Stimulated activated naive CD4-positive, alpha-beta T cell (primary cell): ENCODE measurements at places on chromosomes 11 and 22.

DNA sequence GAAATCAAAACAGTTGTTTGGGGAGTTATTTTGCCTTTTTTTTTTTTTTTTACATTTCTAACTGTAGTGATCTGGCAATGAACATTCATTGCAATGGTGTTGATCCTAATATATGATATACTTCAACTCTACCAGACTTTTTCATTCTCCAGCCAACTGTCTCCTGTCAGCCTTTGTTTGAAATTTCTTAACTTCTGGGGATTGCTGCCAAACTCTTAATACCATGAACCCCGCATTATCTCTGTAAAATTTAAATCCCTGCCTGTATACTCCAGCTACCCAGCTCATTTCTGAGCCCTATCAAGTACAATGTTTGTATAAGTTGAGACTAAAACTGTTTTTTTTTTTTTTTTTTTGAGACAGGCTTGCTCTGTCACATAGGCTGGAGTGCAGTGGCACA is 280.7 kb downstream of the TTC28 start:
- DNase-seq: no peak

DNA sequence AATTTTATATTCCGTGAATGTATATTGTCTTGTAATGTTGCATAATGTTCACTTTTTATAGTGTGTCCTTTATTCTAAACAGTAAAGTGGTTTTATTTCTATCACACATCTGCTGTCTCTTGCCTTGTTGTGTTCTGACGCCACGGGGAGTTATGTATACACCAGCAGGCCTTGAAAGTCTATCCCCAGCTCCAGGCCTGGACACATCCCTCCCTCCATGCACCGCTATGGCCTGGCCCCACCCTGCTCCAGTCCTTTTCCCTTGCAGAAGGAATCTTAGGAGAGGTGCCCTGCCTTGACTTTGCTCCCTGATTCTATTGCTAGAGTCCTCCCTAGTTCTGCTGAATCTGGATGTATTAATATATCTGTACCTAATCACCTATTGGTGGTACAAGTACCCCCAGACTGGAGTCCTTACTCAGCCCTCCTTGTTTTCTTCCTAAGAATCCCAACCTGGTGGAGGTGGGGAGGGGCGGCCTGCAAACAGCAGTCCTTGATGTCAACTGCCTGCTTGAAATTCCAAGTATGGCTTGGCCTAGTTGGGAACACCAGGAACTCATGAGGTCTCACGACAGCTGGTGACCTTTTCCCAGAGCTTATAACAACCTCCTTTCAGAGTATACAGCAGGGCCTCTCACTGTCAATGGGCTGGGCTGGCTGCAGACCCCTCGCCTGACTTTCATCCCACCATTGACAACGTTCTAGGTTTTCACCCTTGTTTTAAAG is 61.6 kb downstream of the TIMP3 start:
- DNase-seq: no peak

GRCh38 chr11:68509066-68509465 is 48.5 kb downstream of the PPP6R3 start:
- no peak for DNase-seq

DNA sequence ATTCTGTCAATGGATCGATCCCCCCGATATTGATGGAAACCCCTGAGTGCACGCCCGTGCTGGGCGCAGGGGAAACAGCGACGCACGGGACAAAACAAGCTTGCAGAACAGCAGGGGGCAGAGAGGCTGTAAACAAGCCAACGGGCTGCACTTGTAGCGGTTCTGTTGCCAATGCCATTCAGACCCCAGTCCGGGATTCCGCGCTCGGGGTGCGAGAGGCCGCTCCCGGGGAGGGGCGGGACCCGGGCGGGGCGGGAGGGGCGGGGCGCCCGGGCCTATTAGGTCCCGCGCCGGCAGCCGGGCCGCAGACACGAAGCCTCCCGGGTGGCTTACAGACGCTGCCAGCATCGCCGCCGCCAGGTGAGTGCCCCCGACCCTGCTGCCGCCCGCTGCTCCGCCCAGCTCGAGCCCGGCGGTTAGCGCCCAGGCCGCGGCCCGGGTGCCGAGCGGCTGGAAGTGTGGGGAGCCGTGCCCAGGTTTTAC is at the start of gene BIK:
TSS of gene BIK (plus strand) at position 307 of the 483 bp plus-strand sequence. CDS start 13,273 bp downstream, outside the sequence.
- peak; percentile 58 for DNase-seq

DNA sequence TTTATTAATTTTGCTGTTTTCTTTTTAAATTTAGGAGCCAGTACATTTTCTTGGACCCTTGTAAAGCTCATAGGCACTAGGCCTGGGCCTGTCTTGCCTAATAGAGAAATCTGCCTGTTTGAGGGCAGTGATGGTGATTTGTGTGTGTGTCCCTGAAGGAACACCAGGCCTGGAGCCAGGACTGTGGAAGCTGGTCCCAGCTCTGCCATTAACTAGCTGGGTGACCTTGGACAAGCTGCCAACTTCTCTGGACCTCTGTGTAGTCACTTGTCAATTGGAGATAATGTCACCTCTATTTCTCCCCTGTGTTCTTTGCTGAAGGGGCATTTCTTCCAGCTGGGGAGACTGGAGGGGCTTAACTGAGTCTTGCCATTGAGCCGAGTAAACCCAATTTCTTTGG is 16.0 kb upstream of the FTH1 start:
- DNase-seq: no peak

DNA sequence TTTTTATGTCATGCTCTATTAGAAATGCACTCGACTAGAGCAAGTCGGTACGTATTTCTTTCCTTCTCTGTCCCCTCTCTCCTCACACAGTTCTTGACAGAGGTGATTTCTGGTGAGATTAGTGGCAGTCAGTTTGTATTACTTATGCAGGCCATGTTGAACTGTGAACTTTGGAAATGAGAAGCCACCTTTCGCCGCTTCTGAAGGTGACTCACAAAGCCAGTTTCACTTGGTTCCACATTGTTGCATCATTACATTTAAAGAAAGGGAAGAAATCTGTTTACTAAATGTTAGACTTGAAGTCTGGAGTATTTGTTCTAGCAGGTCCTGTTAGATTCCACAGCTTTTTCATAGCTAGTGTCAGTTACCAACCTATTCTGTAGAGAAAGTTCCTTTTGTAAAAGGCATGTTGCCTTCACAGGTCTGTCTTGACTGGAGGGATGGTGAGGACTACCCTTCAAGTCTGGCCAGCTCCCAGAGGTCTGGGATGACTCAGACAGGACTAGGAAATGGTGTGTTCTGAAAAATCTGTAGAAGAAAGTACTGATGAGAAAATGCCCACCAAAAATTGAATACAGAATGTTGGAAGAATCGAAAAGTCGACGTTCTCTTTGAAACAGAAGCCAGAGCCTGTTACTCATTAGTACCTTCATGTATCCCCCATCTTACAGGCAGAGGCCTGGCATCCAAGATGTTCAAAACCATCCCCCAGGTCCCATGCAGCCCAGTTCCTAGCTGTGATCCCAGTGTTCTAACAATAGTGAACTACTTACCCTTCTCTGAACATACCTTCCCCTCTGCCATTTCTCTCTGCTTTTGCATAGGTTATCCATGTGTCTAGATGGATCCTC is 181.4 kb downstream of the DBX1 start:
- no peak for DNase-seq

DNA sequence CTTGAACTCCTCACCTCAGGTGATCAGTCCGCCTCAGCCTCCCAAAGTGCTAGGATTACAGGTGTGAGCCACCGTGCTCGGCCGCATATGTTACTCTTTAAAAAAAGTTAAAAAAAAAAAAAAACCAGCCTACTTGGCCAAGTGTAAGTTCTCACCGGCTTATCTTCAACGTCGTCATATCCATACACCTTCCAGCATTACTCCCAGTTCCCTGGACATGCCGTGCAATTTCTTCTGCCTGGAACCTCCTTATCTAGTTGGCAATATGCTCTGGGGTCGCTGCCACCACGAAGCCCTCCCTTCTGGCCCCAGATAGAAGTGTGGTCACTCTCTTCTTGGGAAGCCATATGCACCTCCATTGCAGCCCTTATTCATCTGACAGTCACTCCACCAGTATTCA is 36.3 kb upstream of the CBX7 start:
- no peak for DNase-seq

DNA sequence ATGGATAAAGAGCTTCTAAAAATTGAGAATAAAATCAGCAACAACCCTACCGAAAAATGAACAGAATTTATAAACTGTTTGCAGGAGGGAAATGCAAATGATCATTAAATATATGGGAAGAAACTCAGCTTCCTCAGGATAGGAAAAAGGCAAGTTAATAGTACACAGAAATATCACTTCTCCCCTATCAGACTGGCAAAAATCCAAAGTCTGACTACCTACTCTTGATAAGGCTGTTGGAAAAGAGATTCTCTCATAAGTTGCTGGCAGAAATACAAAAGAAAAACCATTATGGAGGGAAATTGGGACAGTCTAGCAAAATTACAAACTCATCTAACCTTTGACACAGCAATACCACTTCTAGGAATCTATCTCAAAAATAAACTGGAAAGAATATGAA is 100.9 kb upstream of the LDLRAD3 start:
- DNase-seq: no peak

GRCh38 chr22:24707470-24707801 is 67.1 kb downstream of the PIWIL3 start:
- DNase-seq: no peak

- DNase-seq: no peak
These were observed 98.1 kb downstream of the SIK3 start for GRCh38 chr11:117000014-117000737.

- DNase-seq: no peak
These were observed 14.4 kb downstream of the ETS1 start for GRCh38 chr11:128572965-128573364.

GRCh38 chr11:92131289-92131865 is 93.2 kb upstream of the FAT3 start:
- no peak for DNase-seq

DNA sequence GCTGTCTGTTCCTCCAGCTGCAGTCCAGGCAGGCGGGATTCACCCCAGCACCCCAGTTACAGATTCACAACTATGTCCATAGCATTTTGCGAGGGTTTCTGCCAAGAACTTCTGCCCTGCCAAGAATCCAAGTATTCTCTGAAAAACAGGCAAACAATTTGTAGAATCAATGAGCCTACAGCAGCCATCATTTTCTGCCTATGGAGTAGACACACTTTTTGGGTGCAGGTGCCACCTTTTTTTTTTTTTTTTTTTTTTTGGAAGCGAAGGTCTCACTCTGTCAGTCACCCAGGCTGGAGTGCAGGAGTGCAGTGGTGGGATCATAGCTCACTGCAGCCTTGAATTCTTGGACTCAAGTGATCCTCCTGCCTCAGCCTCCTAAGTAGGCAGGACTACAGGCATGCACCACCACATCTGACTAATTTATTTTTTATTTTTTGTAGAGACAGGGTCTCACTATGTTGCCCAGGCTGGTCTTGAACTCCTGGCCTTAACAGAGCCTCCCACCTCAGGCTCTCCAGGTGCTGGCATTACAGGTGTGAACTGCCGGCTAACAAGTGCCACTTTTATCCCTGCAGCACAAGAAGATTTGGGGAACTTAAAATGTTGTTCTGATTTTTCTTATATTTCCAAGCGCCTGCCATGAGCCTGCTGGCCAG is 195.1 kb downstream of the SNX19 start:
- no peak for DNase-seq

- DNase-seq: no peak
These were observed 44.2 kb upstream of the POU2AF1 start for GRCh38 chr11:111423250-111423615.

DNA sequence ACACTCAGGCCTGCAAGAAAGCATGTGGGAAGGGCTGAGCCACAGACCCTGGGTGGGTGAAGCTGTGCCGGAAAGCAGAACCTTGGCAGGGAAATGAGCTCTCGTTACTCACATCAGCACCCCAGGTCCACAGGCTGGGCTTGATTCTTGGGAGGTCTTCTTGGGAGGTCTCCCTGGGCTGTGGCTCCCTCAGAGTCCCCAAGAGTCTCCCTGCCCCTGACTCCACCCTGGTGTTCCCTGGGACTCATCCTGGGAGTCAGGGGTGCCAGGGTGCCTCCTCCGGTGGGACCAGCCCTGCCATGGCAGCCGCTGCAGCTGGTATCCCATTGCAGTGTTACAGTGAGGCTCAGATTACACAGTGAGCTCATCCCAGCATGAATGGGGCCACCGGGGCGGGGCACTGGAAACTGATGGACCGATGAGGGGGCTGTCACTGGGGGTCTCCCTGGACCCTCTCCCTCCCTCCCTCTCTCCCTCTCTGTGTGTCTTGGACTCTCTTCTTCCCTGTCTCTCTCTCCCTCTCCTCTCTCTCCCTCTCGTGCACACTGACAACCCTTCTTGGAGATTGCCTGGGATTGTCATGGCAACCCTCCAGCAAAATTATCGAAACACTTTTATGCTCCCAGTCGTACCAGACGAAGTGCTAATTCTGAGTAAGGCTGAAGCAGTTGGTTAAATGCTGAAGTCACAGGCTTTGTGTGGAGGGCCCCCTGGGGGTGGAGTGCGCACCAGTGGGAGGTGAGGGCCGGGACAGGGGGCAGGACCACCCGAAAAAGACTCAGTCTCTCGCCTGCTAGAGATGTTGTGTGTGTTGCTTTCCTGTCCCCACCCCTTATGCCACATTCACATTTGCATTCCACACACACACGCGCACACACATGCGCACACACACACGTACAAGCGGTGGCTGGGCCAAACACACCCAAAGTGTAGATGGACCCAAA is 8.6 kb upstream of the C11orf96 start:
- DNase-seq: no peak

GRCh38 chr11:17431139-17431538 is 42.7 kb upstream of the KCNJ11 start:
- no peak for DNase-seq

GRCh38 chr11:59224351-59224928 is 11.7 kb upstream of the MPEG1 start:
- no peak for DNase-seq

DNA sequence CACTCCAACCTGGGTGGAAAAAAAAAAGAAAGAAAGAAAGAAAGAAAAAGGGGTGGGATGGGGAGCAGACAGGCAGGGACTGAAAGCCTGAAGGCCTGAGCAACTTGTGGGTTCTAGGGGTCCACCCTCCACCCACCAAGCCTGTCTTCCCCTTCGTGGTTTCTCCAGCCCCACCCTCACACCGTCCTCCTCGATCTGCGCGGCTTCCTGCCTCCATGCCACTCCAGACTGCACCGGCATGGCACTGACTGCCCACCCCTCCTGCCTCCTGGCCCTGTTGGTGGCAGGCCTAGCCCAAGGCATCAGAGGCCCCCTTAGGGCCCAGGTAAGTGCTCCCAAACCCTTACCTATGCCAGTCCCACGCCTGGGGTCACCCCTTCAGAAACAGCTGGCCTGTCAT is at the start of gene CTSW:
TSS of gene CTSW (plus strand) at position 221 of the 400 bp plus-strand sequence. CDS start at position 239, 18 bp downstream.
- DNase-seq: no peak

DNA sequence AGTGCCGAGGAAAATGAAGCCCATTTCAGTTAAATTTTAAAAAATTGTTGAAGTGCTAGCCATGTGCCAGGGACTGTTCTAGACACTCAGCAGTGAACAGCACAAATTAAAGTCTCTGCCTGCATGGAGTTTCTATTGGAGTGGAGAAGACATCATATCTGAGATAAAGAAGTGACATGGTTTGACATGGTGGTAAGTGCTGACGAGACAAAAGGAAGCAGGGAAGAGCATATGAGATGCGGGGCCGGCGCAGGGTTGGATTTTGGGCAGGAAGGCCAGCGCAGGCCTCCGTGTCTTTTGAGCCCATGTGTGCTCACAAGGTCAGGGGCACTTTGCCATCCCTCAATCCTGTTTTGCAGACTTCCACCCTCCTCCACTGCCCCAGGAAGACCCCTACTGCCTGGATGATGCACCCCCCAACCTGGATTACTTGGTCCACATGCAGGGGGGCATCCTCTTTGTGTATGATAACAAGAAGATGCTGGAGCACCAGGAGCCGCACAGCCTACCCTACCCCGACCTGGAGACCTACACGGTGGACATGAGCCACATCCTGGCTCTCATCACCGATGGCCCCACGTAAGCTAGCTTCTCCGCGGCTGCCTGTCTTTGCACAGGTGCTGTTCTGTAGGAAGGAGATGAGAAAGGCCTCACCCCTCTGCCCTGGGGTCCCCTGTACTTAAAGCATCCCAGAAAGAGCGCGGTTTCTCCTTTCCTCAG is 29.6 kb downstream of the AMPD3 start:
- no peak for DNase-seq
